ENCODE measurements at places on chromosomes 7 and 10.
A peak's percentile ranks its signal among the peaks of the same experiment; 100 is the strongest.

- DNase-seq, result no peak
Observed at GRCh38 chr7:46581268-46581667, 660.2 kb upstream of the IGFBP3 start.

DNA sequence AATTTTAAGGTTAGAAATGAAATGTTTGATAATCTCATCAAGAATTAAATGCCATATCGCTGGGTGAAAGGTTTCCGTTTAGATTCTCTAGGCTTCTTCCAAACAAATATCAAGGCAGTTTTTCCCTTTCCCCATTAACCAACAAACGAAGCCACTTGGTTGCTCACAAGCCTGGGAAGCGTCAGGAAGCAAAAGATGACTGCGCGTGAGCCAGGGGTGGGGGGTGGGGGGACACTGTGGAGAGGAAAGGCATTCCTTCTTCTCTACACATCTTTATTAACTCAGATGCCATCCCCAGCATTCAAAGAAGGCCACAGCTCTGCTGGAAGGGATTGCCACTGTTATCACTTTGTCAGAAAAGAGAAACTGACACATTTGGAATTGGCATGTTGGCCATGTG, 207.1 kb downstream of the TRIL start:
- no peak for DNase-seq

DNA sequence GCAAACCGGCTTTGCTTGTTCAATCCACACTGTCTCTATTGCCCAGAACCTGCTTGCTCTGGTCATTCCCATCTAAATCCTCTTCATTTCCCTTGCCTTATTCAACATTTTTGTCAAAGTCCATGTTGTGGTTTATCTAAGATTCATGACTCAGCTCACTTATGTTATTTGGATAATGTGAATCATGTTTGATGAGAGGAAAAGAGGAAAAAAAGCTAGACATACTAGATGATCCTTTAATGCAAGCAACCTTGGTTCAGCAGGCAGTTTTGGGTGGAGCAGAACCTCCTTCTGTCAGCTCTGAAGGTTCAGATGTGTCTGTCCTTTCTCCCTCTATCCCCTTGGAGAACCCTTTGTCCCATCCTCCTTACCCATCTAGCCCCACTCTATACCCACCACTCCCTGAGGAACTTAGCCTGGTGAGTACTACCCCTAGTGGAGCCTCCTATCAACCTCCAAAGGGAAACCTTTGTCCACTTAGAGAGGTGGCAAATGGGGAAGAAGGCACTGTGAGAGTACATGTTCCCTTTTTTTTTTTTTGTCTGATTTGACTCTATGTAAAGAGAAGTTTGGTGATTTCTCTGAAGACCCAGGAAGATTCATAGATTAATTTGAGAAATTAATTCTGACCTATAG, 2.1 kb upstream of the SAMD9L start:
- DNase-seq, result no peak

DNA sequence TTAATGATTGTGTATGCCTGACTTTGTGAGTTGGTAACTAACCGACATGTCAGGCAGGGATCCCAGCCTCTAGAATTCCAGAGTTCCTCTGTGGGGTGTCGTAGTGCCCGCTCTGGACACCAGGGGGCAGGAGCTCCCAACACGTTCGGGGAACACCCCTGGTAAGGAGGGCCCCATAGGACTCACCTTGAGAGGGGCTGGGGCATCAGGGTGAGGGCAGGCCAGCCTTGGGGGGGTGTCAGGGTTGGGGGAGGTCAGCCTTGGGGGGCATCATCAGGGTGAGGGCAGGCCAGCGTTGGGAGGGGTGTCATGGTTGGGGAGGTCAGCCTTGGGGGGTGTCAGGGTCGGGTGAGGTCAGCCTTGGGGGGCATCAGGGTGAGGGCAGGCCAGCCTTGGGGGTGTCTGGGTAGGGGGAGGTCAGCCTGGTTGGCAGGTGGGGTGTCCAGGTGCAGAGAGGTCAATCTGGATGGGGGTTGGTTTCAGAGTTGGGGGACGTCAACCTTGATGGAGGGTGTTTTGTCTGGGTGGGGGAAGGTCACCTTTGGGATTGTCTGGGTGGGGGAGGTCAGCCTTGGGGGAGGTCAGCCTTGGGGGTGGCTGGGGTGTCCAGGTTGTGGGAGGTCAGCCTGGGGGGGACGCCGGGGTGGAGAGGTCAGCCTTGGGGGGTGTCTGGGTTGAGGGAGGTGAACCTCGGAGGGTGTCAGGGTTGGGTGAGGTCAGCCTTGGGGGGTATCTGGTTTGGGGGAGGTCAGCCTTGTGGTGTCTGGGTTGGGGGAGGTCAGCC, 45.6 kb upstream of the SUN1 start:
- DNase-seq, result peak; percentile 39

- no peak for DNase-seq
Observed at GRCh38 chr10:79948976-79949722, at the start of gene SFTPD. TSS of gene SFTPD (minus strand) at chr10:79949105. CDS start at chr10:79946659, 2,446 bp downstream.

DNA sequence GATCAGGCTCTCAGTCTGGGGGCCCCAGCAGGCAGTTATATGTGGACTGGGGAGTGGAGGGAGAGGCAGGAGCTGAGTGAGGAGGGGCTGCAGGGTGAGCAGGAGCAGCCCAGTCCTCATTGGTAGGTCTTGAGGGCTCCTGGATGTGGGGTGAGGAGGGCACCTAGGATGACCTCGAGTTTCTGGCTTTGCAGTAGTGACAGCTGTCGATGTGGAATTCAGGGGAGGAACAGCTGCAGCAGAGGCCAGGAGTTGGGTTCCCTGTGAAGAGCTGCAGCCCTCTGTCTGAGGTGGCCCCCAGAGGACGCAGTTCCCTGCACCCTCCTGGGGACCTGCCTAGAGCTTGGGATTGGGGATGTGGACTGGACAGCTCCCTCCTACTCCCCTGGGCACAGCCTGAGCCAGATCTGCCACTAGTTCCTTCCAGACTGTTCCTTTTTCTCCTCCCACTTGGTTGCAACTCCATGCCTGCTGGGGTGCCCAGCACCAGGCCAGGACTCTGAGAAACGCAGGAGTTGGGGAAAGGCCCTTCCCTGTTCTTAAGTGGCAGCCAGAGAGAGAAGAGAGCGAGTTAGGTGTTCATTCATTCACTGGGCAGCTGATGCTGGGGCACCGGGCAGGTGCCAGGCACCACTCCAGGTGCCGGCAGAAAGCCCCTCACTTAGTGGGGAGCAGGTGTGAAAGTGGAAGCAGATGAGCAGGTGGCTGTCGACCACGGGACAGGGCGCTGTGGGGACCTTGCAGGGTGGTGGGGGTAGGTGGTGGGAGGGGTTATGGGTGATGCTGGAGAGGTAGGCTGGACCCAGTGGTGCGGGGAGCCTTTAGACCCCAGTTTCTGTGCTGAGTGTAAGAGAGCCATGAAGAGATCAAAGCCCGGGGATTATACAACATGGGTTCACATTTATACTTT, 57.9 kb downstream of the PRF1 start:
- DNase-seq, result no peak

- DNase-seq, result no peak
Observed at GRCh38 chr7:23264916-23265458, 18.4 kb downstream of the GPNMB start.

DNA sequence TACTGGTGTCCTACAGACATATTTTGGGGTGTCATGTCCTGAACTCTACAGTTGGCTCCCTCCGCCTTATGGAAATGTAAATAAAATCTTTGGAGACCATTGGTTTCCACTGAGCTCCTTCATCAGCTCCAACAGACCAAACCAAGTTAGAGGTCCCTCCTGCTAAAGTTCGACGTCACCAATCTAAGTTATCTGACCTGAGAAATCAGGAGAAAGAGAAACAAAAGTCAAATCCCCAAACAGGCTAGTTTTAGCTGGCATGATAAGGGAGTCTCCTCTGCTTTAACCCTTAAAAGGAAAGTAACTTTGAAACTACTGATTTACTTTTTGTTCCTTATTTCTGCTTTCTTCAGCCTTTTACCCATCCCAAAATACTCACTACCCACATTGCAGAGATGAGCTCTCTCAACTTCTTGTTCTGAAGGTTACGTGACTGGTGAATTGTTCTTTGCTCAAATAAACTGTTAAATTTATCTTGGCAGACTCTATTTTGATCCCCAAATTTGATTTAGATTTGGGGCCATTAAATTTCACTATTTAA, 39.9 kb downstream of the AVL9 start:
- DNase-seq, result no peak

- DNase-seq, result no peak
Observed at GRCh38 chr10:126017961-126018560, 121.7 kb downstream of the FANK1 start.

DNA sequence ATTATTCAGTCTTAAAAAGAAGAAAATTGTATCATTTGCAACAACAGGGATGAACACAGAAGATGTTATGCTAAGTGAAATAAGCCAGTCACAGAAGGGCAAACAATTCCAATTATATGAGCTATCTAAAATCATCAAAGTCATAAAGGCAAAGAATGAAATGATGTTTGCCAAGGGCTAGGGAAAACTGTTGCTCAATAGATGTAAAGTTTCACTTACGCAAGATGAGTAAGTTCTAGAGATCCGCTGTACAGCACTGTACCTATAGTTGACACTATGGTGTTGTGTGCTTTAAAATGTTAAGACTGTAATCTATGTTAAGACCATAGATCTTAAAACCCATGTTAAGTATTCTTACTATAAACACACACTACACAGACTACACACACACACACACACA, 904.6 kb upstream of the LRRN3 start:
- no peak for DNase-seq

GRCh38 chr10:130854151-130854550, 457.4 kb downstream of the TCERG1L start:
- DNase-seq, result no peak

GRCh38 chr7:76281006-76281705, 21.3 kb upstream of the HSPB1 start:
- DNase-seq, result no peak

DNA sequence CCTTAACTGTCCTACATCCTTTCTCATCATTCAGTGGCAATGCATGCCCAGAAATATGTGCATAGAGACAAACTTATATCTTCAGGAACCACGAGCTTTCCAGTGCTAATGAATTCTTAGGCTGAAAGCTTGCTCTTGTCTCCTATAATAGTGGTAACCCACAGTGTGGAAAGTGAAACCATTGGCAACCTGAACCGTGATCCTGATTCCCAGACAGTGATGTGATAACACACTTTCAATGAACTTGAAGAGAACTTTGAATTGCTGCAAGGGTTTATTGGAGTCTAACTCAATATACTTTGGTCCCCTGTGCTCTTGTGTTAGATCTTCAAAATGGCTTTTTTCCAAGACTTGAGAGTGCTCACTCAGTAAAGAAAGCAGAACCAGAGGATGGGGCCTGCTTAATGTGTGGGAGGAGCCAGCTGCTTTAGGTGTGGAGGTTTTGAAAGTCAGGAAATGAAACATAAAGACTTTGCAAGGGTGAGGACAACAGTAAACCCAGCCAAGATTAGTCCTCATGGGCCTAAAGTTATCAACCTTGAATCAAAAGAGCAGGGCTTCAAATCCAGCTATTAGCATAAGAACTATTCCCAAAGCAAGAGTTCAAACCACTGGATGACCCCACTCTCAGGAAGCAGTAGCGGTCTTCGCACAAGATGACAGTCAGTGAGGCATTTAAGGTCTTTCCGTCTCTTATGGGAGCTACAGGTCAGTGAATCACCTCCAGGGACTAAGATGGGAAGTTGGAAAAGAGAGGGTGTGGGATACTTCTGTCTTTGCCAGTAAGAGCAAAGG, 332.4 kb upstream of the NRP1 start:
- DNase-seq, result no peak

DNA sequence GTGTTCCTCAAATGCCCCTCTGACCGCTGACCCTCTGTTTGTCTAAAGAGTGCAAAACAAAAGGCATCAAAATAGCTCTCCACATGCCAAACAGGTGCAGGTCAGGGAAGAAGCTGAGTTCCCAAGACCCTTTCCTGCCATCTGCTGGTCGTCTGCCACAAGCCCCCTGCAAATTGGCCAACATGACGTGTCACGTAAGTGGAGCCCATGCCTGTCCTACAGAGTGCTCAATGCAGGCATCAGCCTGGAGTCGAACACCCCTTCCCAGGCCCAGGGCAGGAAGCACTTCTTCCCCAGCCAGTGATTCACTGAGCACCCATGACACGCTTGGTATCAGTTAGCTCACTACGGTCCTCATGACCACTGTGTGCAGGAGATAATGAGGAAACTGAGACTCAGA, 14.1 kb downstream of the TMEM72 start:
- DNase-seq, result no peak
